ENCODE measurements at places on chromosomes 2 and 18.

GRCh38 chr2:233865838-233866237, 2.3 kb downstream of the MSL3B start:
- no peak for DNase-seq

- no peak for DNase-seq
These were observed 197.6 kb downstream of the LDLRAD4 start for GRCh38 chr18:13416208-13416607.

DNA sequence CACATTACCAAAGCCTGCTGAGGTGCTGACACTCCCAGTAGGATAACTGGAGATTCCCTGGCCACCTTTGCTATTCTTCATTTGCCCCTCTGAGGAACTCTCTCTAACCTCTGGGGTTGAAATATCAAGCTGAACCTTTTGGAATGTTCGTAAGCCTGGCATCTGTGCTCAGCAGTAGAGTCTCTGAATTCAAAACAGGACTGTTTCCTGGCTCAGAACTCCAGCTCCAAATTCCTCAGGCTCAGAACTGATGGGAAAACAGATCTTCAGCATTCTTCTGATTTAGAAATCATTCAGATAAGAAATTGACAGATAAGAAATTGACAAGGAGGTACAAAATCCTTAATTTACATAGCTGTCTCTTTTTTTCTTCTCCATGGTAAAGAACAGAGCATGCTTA, 22.2 kb upstream of the POU3F3 start:
- DNase-seq, result no peak

DNA sequence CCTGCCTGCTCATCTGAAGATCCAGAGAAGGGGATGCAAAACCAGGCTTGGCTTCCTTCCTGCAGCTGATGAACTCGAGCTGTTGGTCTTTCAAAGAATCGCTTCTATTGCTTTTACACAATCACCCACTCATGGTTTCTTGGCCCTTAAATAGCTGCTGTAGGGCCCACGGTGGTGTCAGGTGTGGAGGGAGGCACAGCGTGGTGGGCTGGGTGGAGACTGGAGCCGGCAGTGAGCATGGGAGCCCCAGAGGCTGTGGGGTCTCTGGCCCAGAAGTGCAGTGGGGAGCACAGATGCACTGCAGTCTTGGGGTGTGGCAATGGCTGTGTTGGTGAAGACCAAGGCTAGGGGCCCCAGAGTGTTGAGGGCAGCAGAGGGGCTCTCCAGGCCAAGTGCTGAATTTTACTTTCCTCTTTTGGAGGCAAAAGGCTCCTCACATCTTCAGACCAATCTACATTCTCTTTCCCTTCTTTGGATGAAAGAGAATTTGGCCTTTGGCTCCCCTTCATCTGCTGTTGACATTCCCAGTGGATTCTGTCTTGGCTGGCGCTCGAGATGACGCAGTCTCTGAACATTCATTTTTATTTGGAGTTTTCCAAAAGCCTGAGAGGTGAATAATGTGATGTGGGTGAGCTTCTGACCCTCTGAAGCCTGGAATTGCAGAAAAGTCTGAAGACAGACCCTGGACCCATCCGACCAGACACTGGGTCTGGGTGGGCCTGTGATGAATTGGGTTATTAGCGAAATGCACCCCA, 70.1 kb upstream of the ASB18 start:
- DNase-seq, result no peak

DNA sequence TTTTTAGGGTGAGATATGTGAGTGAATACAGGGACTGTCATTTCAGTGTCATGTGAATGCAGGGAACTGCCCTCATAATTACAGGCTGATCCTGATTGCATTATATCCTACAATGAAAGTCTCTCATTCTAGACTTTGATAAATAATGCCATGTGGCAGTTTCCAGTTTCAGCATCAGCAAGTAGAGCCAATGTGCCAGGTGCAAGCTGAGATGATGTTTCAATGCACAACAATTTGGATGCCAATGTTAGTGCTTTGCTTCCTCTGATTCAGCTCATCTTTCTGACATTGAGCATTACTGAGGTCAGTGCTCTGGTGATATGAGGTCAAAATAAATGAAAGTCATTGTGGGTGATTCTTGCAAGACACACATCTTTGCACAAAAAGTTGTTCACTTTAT, 63.7 kb upstream of the TFPI start:
- no peak for DNase-seq

DNA sequence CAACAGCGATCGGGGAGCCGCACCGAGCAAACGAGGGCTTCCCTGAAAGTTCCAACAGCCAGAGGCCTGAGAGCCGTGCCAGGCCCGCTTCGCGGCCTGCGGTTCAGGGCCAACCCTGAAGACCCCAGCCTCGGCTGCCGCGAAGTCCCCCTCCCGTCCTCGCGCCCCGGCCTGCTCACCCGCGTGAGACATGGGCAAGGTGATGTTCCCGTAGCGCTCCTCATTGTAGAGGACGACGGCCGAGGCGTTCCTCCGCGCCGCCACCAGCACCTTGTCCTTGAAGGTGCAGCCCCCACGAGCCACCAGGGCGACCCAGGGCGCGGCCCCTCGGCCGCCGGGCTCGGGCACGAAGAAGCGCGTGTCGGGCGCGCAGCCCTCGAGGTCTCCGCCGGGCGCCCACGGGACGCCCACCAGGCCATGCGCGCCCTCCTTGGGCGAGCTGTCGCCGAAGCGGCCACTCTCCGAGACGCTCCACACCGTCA, 510 bp downstream of the RNF149 start:
- peak; percentile 42 for DNase-seq

- DNase-seq, result no peak
These were observed 54.9 kb downstream of the LIPG start for GRCh38 chr18:49616618-49617328.

DNA sequence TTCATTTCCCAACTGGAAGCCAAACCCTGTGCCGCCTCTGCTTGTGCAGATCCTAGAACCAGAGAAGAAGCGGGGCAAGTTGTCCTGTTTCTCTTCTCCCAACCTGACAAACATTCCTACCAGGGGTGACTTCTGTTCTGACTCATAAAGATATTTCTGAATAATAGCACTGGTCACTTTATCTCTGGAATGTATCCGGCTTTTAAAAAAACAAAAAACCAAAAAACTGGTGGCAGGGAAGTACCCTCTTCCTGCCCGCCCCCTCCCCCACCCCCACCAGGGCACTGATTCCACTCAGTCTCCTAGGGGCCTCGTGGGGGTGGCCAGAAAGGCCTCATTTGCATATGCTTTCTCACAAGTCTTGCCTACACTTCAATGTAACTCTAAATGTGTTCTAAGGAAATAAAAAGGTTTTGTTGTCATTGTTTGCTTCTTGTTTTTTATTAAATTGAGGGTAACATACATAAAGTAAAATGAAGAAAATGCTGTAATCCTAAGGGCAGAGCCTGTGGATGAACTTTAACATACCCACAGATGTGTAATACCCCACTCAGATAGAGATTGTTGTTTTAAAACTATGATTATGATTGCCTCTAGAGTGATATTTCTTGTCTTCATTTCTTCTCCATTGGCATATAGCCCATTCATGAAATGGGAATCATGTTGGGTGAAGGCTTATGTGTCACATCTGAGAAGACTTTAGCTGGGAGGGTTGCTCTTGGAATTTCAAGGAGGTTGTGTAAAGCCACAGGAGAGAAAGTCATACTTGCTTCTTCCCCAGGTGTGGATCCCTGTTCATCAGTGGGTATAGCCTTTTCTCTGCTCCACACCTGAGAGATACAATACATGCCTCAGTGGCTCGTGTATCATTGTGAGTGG, 5.3 kb upstream of the FOSL2 start:
- DNase-seq, result no peak

DNA sequence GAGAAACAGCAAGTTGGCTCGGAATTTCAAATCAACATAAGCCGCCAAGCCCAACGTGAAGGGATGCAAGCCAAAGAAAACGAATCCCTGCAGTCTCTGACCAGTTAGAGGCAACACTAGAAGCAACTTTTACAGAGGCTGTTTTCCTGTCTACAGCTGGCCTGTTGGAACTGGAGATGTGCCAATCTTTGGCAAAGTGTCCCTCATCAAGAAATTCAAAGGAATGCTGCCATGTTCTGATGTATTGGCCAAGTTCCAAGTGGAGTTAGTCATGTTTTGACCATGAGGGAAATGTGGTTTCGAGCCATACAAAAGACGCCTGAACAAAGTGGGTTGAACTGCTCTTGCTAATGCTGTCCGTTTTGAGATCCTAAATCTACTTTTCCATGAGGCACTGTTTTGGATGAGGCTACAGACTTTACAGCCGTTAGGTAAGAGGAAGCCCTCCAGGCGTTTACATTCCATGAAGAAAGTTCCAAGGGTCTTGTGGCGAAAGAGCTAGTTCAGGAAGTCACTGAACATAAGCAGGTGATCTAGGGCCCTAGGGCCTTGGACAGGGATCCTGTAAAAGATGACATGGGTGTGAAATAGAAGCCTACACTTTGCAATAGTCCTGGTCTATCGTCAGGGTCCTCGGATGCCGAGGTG, 140.7 kb upstream of the PXDN start:
- DNase-seq, result no peak

All from activated CD4-positive, alpha-beta T cell treated with anti-CD3 and anti-CD28 coated beads, Interleukin-2, amount 50 U/mL, for 48 hours (primary cell).